ENCODE measurements at places on chromosomes 4 and X.

GRCh38 chr4:47577779-47578553 lies 92.9 kb downstream of the ATP10D start:
- no peak for DNase-seq

GRCh38 chr4:77196866-77197265 lies 39.9 kb downstream of the CCNG2 start:
- no peak for DNase-seq

DNA sequence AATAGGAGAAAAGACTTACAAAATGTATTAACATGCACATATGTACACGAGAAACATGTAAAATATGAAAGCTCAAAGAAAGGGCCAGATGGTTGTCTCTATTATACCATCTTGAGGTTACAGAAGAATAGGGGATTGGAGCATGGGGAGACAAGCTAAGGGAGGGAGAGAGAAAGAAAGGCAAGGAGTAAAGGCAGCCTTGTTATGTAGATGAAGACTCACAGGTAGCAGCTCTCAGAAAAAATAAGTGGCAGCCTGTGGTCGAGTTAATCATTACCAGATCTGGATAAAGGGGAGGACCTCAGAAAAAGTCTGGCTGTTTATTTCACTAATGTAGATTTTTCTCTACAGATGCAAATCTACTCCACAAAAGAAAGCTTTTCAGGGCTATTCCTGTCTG lies 26.6 kb upstream of the PPP1R2C start:
- no peak for DNase-seq

- DNase-seq: no peak
Measured at GRCh38 chr4:142856576-142856975, 10.5 kb upstream of the INPP4B start.

GRCh38 chr4:84697159-84697558 lies 114.2 kb downstream of the CDS1 start:
- DNase-seq: no peak

DNA sequence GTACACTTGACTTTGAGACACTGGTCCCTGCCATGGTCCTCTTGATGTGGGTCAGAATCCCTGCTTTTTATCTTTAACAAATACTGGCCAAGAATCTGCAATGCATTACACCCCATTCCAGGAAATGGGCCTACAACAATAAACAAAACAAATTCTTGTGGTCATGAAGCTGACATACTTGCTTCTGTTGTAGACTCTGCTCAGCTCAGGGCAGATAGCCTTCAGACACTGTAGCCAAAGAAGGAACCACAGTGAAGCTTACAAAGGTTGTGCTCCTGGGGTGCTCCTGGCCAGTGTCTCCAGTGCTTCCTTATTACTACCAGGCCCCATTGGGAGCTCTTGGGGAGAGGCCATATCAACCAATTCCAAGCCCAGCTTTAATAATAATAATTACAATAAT lies 21.8 kb downstream of the KIAA1210 start:
- DNase-seq: no peak

DNA sequence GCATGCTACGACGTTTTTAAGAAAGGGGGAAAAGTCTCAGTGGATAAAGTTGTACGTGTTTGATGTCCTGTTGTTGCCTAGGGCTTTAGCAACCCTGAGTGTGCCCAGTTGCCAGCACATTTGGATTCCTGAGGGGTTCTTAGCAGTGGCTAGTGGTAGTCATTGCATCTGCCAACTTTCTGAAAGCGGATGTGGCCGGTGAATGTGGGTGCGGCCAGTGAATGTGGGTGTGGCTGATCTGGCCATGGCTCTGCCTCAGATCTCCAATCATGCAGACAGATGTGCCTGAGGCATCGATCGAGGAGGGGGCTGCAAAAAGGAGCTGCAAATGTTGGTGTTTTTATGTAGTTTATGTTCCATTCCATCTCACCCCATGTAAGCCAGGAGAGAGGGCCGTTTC lies 41.5 kb upstream of the FAT1 start:
- DNase-seq: no peak

DNA sequence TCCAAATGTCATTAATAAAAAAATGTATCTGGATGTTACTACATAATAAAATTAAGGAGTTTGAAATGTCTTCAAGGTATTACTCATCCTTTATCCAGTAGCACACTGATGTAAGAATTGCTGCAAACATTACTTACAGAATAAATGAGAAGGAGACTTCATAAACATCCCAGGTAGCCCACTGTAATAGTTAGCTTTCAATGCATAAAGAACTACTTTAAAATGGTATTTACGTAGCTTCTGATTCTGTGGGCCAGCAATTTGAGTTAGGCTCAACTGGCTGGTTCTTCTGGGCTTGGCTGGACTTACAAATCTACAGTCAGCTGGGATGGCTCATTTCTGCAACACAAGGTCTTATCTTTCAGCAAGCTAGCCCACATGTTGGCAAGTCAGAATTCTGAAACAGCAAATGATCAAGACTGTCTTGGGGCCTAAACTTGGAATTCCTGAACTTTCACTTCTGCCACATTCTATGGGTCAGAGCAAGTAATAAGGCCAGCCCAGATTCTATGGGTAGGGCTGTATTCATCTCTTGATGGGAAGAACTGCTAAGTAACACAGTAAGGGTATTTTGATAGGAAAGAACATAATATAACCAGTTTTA lies 522.5 kb downstream of the IQCM start:
- no peak for DNase-seq

- no peak for DNase-seq
Measured at GRCh38 chr4:109238746-109239145, 63.7 kb downstream of the COL25A1 start.

DNA sequence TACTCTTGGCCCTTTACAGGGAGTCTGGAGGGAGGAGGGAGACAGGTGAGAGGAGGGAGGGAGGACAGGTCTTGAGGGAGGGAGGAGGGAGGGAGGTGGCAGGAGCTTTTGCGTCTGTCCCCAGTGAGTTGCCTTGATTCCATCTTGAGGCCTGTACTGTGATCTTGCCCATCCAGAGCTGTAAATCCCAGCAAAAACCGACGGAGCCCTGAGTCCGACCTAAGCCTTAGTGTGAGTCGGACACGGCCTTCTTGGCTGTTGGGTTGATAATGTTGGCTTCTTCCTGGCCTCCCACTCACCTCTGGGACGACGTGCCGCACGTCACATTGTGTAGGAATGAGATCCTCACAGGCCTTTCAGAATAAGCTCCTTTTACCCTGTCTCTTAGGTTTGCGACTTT lies 72.5 kb downstream of the RGS12 start:
- DNase-seq: no peak

DNA sequence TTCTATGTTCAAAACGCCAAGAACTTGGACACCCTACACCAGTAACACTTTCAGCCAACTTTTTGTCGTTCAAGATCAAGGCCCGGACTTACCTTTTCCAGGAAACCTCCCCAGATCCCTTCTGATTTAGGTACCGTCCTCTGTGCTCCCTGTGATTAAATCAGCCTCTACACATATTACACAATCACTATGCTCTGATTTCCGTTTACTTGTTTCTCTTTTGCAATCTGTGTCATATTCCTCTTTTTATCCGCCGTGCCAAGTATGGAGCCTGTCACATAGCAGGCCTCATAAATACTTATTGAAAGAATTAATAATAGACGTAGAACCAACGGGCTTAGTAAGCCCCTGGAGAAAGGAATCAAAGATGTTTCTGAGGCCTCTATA lies 722 bp upstream of the TMEM33 start:
- DNase-seq: no peak

DNA sequence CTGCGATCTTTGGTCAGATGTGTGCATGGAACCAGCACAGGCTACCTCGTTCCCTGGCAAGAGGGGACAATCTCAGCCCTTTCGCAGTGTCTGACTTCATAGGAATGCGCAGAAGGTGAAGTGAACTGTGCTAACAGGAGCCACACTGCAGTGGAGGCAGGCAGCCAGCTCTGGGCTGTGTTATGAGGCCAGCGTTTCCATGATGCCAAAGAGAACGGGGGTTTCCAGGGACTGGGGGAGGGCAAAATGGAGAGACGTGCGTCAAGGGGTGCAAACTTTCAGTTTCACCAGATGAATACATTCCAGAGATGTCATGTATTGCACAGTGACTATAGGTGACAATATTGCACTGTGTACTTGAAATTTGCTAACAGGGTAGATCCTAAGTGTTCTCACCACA lies 30.4 kb downstream of the CLDN34 start:
- peak; percentile 28 for DNase-seq

- no peak for DNase-seq
Measured at GRCh38 chr4:108213723-108214122, 45.0 kb upstream of the LEF1 start.

- no peak for DNase-seq
Measured at GRCh38 chrX:97743014-97743413, 859.3 kb downstream of the RPA4 start.

DNA sequence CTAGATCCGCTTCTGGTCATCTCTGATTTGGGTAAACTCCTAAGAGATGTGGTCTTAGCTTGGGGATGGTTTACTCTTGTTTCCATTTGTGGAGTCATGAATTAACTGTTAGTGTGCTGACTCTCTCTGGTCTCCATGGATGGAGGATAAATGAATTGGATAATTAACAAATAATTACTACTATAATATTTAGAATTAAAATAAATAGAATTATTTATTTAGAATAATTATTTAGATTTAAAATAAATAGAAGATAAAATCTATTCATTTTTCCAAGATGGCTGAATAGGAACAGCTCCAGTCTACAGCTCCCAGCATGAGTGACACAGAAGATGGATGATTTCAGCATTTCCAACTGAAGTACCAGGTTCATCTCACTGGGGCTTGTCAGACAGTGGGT lies 1587.4 kb upstream of the AGA start:
- no peak for DNase-seq

DNA sequence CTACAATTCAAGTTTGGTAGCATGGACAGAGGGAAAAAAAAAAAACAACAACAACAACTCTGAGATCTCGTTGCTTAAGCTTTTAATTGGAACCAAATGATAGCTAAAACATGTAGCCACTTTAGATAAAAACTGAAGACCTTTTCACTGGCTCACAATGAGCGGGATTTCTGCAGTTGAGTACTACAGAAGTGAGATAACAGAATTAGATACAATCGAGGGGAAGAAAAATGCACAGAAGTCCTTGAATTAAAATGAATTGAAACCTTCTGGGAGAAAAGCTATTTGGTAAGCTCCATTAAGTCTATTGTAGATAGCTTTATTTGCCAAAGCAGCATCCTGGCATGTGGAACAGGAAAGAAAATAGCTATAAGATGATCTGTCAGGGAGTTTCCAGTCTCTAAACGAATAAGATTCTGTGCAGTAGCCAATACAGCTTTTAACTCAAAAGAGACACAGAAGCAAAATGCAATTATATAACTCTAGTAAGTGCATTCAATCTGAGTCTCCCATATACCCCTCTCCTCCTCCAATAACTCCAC lies 248.5 kb downstream of the ENOX2 start:
- no peak for DNase-seq

DNA sequence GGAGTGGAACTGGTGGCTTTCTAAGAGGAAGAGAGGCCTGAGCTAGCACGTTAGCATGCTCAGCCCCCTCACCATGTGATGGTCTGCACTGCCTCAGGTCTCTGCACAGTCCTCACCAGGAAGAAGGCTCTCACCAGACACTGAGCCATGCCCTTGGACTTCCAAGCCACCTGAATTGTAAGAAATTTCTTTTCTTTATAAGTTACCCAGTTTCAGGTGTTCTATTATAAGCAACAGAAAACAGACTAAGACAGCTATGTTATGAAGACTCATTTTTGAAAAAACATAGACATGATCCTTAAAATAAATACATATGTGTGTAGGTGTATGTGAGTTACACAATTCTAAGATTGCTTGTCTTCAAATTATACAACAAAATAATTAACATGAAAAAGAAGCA lies 74.7 kb downstream of the CEP44 start:
- DNase-seq: no peak

- peak; percentile 5 for DNase-seq
Measured at GRCh38 chrX:40468033-40468846, 112.5 kb upstream of the ATP6AP2 start.

GRCh38 chr4:126269106-126269505 lies 954.4 kb downstream of the FAT4 start:
- DNase-seq: no peak

GRCh38 chrX:124720532-124720931 lies 374.2 kb downstream of the SH2D1A start:
- no peak for DNase-seq

GRCh38 chr4:149102765-149103164 lies 660.6 kb upstream of the NR3C2 start:
- no peak for DNase-seq

DNA sequence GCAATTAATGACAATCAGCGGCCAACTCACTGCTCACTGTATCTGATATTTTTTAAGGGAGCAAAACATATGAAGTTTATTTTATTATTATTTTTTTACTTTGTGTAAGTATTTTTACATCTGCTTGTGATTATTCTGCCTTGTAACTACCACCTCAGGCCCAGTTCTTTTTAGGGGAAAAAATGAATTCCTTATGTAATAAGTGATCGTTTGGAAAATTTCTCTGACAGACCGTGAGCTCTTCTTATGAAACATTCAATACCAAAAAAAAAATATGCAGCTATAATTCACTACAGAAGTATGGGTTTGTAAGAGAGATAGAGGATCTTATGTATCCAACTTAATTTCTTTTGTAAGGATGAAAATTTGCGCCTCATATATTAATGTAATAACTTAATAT lies 33.5 kb upstream of the STOX2 start:
- DNase-seq: no peak

GRCh38 chr4:104206784-104207183 lies 287.9 kb downstream of the CXXC4 start:
- DNase-seq: no peak

GRCh38 chr4:184536065-184536880 lies 61.9 kb upstream of the IRF2 start:
- no peak for DNase-seq

GRCh38 chrX:154074199-154074598 lies 23.3 kb downstream of the MECP2 start:
- no peak for DNase-seq

DNA sequence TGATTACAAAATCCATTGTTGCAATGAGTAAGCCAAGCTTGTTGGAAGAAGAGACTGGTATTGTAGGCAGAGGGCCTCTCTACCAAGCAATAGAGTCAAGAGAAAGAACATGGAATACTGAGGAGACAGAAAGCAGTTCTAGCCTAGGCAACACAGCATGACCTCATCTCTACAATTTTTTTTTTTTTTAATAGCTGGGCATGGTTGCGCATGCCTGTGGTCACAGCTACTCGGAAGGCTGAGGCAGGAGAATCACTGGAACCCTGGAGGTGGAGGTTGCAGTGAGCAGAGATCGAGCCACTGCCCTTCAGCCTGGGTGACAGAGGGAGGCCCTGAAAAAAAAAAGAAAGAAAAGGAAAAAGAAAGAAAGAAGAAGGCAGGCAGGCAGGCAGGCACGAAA lies 11.7 kb upstream of the ZBTB33 start:
- no peak for DNase-seq

GRCh38 chr4:107740381-107740780 lies 20.3 kb upstream of the PAPSS1 start:
- no peak for DNase-seq

GRCh38 chrX:65689377-65689776 lies 21.9 kb downstream of the MSN start:
- DNase-seq: no peak

GRCh38 chr4:56859841-56860240 lies 38.3 kb upstream of the SPINK2 start:
- no peak for DNase-seq

GRCh38 chr4:1857931-1858330 lies 2.0 kb upstream of the LETM1 start:
- DNase-seq: no peak
